ENCODE measurements at places on chromosomes 2 and 18. TPM values are rescaled to one million over a fixed set of nuclear protein-coding genes. Genes with fewer than 3 reads are reported as not detected.

The SPATA3 gene
- 0.76 TPM for total RNA-seq

The ANKRD30B gene
- total RNA-seq: not detected

The LIPG gene
- total RNA-seq: 0.18 TPM

The COQ10B gene
- 14.6 TPM for total RNA-seq

The NRBP1 gene
- 62.1 TPM for total RNA-seq

Data from activated CD8-positive, alpha-beta T cell treated with anti-CD3 and anti-CD28 coated beads for 36 hours (primary cell).